ENCODE measurements at places on chromosomes 6 and 20.

- no peak for DNase-seq
These were observed 56.6 kb downstream of the RALGAPA2 start for GRCh38 chr20:20655883-20656282.

GRCh38 chr20:10313701-10314100, 95.1 kb downstream of the SNAP25 start:
- DNase-seq, result no peak

DNA sequence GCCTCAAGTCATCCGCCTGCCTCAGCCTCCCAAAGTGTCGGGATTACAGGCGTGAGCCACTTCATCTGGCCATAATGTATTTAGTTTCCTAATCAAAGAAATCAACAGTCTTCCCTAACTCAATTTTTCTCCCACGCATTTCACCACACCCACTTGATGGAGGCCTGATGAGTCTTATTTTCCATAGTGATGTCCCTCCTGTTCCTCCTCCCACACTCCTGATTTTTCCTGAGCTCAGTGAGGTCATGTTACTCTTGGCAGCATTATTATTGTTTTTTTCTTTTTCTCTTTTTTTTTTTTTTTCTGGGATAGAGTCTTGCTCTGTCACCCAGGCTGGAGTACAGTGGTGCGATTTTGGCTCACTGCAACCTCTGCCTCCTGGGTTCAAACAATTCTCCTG, 8.9 kb downstream of the ABRACL start:
- DNase-seq, result no peak

DNA sequence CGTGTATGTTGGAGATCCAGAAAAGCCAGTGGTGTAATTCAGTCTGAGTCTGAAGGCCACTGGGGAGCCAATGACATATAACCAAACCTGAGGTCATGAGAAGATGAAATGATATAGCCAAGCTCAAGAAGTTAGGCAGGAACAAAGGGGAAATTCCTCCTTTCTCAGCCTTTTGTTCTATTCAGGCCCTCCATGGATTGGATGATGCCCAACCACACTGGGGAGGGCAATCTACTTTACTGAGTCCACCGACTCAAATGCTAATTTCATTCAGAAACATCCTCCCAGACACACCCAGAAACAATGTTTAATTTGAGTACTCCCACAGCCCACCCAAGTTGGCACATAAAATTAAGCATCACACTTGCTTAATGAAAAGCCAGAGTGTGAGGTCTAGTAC, 183.6 kb downstream of the GJA1 start:
- DNase-seq, result no peak

- no peak for DNase-seq
These were observed 163.3 kb upstream of the HCRTR2 start for GRCh38 chr6:55011034-55011433.

DNA sequence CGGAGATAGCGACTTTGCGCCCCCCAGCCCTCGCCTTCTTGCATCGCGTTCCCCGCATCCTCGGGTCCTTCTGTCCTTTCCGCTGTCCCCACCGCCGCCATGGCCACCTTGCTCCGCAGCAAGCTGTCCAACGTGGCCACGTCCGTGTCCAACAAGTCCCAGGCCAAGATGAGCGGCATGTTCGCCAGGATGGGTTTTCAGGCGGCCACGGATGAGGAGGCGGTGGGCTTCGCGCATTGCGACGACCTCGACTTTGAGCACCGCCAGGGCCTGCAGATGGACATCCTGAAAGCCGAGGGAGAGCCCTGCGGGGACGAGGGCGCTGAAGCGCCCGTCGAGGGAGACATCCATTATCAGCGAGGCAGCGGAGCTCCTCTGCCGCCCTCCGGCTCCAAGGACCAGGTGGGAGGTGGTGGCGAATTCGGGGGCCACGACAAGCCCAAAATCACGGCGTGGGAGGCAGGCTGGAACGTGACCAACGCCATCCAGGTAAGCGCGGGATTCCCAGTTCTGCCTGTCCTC, 401 bp downstream of the SLC32A1 start:
- no peak for DNase-seq

DNA sequence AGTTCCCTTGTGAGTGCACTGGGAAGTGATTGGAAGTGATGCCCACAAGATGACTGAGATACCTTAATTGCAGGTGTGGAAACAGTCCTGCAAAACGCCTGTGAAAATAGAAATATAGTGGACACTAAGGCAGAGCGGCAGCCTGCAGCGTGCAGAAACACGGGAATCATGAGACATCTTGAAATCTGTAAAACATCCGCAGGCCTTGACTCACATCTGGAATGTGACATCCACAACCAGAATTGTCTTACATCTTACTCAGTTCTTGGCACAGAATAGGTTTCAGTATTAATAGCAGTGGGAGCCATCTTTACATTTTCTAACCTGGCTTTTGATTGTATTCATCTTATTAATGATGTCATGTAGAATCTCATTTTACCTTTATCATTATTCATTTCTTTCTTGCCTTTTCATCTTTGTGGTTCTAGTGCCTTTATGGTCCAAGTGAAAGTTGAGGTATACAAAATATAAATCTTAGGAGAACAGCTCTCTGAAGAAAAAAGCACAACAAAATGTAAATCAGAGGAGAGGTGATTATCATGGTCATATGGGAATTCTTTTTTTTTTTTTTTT, 44.6 kb downstream of the CDYL start:
- DNase-seq, result no peak

DNA sequence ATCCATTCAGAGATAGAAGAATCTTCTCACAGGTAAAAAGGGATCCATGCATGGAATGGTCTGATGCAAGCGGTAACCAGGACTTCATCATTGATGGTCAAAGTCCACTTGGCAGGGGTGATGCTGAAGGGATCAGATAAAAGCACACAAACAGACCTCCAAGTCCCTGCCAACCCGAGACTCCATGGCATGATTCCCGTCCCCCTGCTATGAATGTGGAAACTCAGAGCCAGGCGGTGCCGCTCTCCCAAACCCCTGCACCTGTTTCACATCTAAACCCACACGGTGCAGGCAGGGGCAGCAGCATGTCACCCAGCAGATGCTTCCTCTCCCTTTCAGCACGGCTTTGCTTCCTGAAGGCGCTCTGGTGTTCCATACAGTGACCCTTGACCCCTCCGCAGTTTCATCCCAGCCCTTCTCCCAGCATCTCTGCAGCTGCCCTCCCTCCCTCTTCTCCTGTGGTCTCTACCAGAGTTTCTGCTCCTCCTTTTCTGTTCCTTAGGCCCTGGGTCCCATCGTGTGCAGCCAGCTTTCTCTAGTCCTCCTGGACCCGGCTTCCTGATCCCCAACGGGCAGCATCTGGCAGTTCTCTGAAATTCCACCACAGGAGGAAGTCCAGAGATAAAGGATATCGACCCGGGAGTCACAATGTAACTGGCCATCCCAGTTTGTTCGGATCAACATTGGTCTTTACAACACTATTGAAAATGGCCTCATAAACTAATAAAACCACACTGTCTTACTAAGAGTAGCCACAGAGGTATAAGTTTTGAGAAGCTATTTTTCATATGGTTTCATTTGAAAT, 235.0 kb downstream of the TTLL2 start:
- no peak for DNase-seq

DNA sequence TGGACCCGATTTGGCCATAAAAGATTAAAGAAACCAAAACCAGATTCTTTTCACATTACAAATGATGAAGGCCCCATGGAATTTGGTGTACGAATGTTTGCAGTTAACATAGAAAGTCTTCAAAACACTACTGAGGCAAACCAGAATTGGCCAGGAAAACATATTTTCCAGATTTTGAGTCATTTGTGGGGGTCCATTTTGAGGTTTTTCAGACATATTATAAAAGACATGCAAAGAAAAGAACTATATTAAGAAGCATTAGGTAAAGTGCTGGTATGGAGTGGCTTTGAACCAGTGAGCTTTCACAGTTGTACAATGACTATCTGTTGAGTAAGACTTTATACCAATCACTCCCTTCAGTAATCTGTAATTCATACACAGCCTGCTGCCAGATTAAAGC, 168.9 kb upstream of the COL21A1 start:
- DNase-seq, result no peak

- no peak for DNase-seq
These were observed 5.1 kb upstream of the ZNF391 start for GRCh38 chr6:27383481-27383880.

GRCh38 chr6:34901930-34902329, 12.9 kb downstream of the ANKS1A start:
- DNase-seq, result no peak

- no peak for DNase-seq
These were observed 30.8 kb upstream of the CD2AP start for GRCh38 chr6:47446669-47447330.

DNA sequence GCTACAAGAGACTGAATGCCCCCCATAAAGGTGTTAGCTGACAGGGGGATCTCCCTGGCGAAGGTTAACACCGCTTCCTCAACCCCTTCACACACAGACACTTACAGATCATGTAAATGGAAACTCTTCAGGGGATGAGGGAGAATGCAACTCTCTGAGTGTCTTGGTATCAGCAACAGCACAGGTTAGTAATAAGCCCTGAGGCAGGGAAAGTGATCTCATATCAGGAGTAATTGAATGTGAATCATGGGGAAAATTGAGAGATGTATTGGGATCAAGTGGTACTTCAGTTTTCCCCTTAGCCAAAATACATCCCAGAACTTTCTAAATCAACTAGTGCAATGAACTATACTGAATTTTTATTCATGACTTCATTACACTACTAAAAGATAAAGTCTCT, 23.8 kb downstream of the OR2J3 start:
- DNase-seq, result no peak

- no peak for DNase-seq
These were observed 100.5 kb downstream of the KIF13A start for GRCh38 chr6:17886891-17887290.

GRCh38 chr20:53597521-53598120, 4.0 kb upstream of the ZNF217 start:
- DNase-seq, result no peak

DNA sequence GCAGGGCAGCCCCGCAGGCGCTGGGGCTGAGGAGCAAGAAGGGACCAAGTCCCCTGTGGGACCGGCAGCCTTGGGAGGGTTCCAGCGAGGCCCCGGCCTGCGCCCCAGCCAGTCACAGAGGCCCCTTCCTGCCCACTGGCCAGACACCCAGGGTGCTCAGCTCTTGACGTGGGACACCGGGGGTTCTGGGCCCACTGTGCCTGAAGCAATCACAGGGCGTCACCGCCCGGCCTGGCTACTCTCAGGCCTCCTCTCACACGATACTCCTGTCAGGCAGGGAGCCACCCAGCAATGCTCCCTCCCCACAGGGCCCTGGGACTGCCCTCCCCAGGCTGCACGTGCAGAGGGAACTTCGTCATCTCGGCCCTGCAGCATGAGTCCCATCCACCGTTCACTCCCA, 14.5 kb downstream of the TAF4 start:
- no peak for DNase-seq

DNA sequence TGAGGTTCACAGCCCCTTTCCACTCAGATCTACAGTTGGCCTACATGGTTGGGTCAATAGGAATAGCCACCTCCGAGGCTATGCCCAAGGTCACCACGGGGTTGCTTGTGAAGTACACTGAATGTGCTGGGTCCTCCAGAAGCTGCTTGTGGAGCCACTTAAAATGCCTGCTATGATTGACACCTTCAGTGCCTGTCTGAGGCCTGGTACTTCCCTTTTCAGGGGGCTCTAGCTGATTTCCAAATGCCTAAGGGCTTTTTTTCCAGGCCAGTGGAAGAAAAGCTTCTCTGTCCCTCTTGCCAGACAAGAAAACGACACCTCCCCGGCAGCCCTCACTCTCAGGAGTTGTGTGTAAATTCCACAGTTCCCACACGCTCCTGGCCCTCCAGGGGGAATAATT, 6.3 kb upstream of the NXT1 start:
- DNase-seq, result no peak

- no peak for DNase-seq
These were observed 95.5 kb downstream of the ASXL1 start for GRCh38 chr20:32453467-32454163.

DNA sequence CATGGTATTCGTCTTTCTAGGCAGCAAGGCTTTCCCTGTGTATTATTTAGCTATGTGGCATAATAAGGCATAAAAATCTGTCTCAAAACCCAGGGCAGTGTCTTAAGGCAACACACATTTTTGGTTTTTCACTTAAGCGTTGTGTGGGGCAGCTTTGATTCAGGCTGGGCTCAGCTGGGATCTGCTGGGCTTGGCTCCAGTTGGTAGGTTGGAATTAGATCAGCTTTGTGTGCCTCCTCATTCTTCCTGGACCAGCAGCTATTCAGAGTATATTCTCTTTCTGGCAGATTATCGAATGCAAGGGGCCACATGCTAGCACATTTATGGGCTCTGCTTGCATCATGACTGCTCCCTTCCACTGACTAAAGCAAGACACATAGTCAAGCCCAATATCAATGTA, 487.9 kb downstream of the RFPL4B start:
- no peak for DNase-seq

GRCh38 chr20:33859157-33859695, 48.1 kb downstream of the CHMP4B start:
- DNase-seq, result no peak
